ENCODE measurements at places on chromosomes 4 and X.

DNA sequence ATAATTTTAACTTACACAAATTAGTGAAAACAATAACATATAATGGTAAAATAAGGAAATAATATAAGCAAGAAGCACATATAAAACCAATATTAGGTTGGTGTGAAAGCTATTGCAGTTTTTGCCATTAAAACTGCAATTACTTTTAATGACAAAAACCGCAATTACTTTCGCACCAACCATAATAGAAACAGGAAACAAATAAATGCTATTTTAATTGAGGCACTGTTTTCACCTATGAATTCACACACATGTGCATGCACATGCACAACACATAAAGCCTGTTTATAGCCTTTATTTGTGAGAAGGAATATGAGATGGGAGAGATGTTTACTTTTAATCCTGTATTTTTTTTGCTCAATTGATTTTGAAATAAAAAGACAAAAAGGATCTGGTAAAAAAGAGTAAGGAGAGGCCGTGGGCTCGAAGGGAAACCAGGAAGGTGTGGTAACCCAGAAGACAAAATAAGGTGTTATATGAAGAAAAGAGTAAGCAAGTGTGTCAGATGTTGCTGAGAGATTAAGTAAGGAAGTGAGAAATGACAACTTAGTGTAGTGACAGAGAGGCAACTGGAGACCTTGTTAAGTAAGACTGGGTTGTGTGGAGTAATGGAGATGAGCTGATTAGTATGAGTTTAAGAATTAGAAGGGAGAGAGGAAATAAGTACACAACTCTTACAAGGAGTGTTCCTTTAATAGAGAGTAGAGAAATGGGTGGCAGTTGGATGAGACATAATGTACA, 69.0 kb downstream of the KLHL13 start:
- DNase-seq: no peak

DNA sequence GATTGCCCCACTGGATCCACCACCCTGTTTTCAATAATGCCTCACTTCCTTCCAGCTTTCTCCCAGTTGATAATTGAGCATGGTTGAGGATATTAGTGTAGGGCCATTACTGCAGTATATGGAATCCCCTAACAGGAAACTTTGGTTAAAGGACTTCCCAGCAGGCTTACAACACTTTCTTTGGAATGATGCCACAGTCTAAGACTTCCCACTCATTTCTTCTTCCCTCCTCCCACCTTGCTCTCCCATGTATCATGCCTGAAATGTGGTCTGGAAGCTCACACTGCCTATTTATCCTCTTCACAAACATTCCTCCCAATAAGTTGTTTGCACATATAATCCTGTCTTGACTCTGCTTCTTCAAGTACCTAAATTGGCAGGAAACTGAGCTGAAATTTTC, 863.3 kb downstream of the CENPC start:
- no peak for DNase-seq

DNA sequence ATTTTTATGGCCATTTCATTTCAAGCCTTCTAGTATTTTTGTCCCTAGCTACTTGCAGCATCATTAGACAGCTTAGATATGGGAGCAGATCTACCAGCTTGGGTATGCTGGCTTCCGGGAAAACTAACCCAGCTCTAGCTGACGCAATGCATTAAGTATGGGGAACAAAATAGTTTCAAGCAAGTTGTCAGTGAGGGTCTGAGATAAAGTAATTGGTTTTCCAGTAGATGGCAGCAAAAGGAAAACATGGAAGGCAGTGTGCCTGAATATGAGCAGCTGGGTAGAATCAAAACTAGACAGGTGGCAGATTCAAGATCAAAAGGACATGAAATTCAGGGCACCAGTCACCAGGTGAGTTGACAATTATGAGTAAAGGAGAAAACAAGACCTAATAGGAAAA, 340.9 kb upstream of the CTSO start:
- peak; percentile 12 for DNase-seq

DNA sequence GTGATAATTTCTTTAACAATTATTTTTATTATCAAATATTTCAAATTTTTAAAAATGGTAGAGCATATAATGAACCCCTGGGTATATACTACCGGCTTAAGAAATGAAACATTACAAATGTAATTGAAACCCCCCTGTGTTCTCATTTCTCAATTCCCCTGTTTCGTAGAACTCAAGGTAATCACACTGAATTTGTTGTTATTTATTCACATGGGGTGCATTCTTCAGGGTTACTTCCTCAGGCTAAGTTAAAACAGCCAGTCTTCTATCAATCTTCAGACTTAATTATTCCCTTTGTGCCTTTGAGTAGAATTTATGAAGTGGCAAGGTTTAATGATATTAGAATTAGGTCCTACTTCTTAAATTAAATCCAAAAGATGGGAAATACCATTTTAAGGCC, 128.2 kb downstream of the ANAPC10 start:
- no peak for DNase-seq

- peak; percentile 62 for DNase-seq
Observed at GRCh38 chrX:152895724-152896420, 2.0 kb upstream of the ZNF185 start.

GRCh38 chr4:55634417-55635128, 1.5 kb downstream of the NMU start:
- no peak for DNase-seq

- DNase-seq: no peak
Observed at GRCh38 chrX:119042040-119042439, 30.8 kb upstream of the CT47C1 start.

DNA sequence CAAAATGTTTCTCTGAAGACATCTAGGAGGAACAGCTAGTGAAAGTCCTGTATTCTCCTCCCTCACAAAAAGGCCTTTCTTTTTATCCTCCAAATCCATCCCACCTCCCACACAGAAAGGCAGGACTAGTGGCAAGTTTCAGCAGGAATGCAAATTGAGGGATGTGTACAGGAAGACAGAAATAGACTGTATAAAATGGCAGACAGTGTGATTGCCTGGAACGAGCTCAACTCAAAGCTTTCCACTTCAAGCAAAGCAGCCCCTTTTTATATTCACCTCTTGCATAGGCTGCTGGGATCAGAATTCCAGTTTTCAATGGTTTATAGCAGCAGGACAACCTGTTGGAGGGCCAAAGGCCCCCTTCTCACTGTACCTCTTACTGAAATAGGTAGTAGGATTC, 57.5 kb downstream of the DCX start:
- DNase-seq: no peak

DNA sequence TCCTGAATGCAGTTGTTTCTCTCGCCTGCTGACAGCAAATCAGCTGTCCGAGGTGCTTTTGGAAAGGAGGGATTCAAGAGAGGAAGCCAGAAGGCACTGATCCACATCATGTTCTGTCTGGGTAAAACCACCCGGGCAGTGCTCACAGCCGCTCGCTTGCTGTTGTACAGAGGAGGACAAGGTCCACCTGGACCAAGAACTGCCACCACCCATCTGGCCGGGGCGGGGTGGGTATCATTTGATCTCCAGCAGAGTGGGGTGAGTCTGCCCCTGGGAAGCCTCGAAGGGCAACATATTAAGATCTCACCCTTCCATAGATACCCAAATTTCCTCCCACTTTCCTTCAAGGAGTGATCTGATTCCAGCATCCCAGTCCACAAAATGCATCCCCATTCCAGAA, 113.1 kb downstream of the DCTD start:
- no peak for DNase-seq

GRCh38 chr4:154490583-154491340, 837 bp downstream of the DCHS2 start:
- DNase-seq: no peak

DNA sequence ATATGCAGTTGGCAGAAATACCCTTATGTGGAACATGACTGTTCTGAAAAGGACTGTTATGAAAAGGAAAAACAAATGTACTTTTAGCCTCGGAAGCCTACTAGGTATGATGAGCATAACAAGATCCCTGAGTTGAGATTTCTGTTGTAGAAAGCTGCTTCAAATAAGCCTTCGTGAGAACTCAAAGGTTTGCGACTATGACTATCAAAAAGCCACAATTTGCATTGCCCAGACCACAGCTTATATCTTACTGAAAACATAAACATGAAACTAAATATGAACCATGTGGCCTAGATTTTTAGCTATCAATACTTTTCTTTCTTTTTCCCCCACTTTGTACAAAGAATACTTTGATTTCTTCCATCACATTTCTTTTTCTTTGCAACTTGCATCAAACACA, 398.2 kb upstream of the LCORL start:
- no peak for DNase-seq

GRCh38 chr4:93775551-93775950, 53.0 kb upstream of the ATOH1 start:
- no peak for DNase-seq

GRCh38 chr4:91359041-91360031, 944.4 kb upstream of the GRID2 start:
- no peak for DNase-seq

- DNase-seq: no peak
Observed at GRCh38 chr4:123588631-123589241, 192.1 kb downstream of the SPRY1 start.

DNA sequence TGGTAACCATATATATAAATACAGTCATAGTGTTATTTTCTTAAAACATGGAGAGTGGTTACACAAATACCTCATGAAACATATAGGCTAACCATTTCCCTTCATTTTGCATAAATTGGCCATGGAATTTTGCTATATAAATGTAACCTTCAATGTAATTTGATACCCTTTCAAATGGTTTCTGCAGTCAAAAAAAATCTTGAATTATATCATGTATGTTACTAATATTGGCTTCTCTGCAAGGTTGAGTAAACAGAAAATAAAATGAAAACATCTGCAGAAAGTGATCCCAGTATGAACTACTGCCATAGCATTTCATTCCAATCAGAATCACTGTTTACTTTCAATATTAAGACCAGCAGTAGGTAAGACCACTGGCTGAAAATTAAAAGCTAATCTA, 1165.9 kb upstream of the TENM3 start:
- no peak for DNase-seq

DNA sequence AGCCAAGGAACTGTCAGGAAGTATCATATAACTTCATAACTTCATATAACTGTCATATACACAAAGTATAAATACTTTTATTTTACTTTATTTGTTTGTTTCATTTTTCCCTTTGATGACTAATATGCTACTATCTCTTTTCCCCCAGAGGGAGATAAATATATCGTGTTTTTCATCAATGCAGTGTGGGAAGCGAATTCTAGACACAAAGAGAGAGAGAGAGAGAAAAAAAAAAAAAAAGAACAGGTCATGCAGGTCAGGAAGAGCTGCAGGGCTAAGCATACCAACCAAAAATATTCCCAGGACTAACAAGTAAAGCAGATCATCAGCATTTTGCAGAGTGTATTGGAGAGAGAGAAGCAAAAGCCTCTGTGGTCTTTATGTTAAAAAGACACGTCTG, 1849.2 kb downstream of the STIM2 start:
- no peak for DNase-seq

- no peak for DNase-seq
Observed at GRCh38 chr4:55721651-55722050, 85.6 kb upstream of the NMU start.

DNA sequence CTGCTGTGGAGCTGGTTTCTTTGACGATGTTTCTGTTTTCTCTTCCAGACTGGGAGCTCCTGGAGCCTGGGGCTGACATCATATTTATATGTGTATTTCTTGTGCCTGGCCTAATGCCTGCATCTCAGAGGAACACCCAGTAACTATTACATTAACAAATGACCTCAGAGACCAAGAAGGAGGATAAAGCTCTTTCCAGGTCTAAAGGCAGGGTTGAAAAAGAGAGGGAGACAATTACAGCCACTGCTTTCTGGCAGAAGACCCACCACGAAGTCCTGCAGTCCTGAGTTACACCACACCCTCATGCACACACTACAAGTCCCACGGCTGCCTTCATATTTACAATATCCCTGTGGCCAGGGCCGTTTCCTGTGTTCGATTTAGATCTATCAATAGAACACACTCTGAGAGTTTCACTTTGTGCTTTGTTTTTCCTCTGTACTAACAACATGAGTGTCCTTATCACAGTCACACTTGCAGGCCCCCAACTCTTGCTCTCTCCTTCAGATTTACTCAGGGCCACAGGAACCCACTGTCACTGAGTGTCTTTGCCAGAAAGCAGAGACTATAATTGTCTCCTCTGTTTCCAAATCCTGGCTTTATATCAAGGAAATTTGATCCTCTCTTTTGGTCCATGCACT, 535.5 kb downstream of the MID1IP1 start:
- no peak for DNase-seq

GRCh38 chr4:161931089-161931488, 232.7 kb downstream of the FSTL5 start:
- DNase-seq: no peak

DNA sequence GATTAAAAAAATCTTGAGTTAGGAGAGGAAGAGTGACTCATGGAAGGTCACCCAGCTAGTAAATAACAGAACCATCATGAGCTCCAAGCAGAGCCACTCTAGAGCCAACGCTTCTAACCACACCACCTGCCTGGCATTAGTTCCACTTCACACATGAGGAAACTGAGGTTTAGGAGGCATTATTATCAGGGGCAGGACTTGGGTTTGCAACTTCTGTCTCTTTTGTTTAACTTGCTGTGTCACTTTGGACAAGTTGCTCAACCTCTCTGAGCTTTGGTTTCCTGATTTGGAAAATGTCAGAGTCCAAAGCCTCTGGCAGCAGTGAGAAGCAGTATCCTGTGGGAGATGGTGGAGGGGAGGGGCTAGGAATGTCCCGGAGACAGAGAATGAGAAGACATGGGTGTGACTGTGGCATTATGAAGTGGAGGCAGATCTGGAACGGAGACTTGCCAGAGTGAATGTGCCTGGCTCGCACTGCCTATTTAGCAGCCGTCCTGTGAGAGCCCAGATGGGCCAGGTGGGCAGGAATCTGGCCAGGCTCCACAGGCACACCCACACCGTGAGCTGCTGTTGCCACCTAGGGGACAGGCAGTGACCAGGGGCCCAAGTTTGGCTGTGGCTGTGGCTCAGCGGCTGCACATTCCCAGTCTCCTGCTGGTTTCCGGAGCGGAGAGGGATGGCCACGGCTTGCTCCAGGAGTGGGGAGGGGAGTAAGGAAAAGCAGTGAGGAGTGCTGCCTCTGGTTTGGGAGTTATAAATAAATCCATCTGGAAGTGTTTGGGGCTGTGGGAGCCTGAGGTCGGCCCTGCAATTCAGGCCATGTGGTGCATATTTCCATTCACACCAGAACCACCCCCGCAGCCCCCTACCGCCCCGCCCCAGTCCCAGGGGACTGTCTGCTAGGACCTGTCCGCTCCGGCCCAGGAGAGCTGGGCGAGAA, 93.4 kb downstream of the NHSL2 start:
- no peak for DNase-seq

DNA sequence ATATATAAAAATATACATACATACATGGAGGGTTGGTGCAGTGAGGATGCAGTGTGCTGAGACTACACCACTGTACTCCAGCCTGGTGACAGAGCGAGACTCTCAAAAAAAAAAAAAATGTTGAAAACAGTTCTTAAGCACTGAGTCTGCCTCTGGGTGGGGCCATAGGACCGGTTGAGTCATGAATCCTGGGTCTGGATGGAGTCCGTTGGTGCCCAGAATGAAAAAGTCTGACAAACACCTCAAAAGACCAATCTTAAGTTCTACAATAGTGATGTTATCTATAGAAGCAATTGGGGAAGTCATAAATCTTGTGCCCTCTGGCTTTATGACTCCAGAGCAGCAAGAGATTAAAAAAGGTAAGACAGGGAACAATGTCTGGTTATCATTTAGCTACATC, 70.4 kb downstream of the FGFBP1 start:
- DNase-seq: no peak

Data from H54 (cell line).